ENCODE measurements at places on chromosomes 11 and 22. TPM values are rescaled to one million over a fixed set of nuclear protein-coding genes. Genes with fewer than 3 reads are reported as not detected.

SEPTIN5 gene
- total RNA-seq, result 9.6 TPM

SERHL2 gene
- 10.3 TPM for total RNA-seq

TST gene
- 23.7 TPM for total RNA-seq

SCGB1D2 gene
- not detected for total RNA-seq

MS4A2 gene
- total RNA-seq, result not detected

RGL4 gene
- under 0.01 TPM for total RNA-seq

Data from smooth muscle cell of trachea (primary cell).